ENCODE measurements at places on chromosomes 3 and 15.

- DNase-seq = no peak
These were observed 22.7 kb upstream of the DOCK3 start for GRCh38 chr3:50651920-50652529.

DNA sequence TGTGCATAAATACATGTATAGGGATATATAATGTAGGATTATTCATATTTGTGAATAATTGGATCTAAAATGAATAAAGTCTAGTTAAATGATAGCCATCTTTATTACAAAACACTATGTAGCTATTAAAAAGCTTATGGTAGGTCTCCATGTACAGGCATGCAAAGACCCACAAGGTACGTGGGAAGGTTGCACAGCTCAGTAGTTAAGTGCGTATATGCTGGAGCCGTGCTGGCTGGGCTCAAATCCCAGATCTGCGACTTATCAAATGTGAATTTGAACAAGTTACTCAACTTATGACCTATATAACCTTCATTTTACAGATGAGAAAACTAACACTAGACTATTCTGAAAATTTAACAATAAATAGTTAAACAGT, 100.6 kb downstream of the MYH15 start:
- DNase-seq = no peak

DNA sequence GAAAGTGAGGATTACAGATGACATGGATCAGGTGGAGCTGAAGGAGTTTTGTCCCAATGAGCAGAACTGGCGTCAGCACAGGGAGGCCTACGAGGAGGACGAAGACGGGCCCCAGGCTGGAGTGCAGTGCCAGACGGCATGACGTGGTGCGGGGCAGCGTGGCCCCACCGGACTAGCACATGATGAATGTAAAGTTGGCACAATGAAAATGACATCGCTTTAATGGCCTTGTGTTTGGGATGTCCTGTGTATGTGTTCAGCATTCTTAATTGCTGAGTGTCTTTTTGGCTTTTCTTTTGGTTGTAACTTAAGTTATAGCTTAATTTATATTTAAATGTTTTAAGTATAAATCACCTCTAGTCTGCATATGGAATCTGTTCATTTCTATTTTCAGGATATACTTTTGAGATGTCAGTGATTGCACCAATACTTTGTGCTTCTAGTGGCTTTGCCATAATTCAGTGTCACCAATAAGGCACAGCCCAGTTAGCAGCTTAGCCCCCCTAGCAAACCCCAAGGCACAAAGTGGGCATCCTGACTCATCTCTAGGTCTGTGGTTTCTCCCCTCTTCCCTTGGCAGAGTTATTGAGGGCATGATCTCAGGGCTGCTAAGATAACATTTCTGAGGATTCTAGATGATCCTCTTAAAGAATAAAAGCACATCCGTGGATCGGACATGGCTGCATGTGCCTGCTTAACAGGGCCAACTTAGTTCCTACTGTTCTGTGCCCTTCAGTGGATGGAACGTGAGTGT, 16.1 kb downstream of the DNAJA4 start:
- DNase-seq = no peak

GRCh38 chr3:869734-870133, 223.1 kb upstream of the CNTN6 start:
- DNase-seq = no peak

DNA sequence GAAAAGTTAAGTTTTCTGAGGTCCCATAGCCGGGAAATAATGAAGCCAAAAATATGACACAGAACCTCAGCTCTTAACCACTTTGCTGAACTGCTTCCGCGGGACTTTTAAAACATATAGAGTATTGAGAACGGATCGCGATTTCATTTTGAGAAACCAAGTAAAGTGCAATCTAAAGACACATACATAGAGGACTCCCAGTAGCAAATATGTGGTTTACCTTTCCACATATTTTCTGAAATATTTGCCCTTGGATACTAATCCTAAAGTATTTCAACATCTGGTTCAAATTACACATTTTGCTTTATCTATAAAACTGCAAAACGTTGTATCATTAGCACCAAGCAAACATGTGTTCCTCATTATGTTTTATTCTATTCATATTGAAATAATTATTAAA, 776.5 kb downstream of the ROBO2 start:
- no peak for DNase-seq

DNA sequence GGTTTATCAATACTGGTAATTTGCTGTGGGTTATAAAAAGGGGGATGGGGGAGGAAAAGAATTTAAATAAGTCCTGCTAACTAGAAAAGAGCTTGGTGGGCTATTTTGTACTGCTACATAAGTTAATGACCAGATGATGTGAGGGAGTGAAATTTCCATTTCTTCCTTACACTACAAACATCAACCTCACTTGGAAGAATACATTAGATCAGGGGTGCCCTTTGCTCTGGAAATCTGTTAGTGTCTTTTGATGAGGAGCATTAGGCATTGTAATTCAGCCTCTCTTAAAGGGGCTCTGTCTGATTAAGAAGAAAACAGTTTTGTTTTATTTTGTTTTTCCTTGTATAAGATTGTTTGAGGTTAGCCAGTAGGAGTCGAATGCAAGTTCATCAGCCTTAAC, 576.4 kb upstream of the TBL1XR1 start:
- DNase-seq = no peak

DNA sequence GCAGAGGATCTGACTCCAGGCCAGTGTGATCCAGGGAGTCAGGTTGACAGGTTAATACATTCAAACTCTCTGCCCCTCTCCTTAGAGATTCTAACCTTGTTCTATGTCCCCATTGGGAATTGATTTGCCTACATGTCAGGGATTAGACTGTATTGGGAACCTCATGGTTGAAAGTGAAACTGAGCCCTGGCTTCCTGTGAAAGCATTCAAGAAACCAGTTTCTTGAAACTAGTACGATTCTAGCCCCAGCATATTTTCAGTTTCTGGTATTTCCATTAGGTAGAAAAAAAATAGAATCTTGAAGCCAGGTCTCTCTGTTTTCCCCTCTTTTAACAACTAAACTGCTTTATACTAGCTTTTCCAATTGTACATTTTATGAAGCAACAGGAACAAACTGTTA, 140.4 kb upstream of the ABI3BP start:
- no peak for DNase-seq

GRCh38 chr3:195058336-195059005, 212.5 kb downstream of the XXYLT1 start:
- no peak for DNase-seq

DNA sequence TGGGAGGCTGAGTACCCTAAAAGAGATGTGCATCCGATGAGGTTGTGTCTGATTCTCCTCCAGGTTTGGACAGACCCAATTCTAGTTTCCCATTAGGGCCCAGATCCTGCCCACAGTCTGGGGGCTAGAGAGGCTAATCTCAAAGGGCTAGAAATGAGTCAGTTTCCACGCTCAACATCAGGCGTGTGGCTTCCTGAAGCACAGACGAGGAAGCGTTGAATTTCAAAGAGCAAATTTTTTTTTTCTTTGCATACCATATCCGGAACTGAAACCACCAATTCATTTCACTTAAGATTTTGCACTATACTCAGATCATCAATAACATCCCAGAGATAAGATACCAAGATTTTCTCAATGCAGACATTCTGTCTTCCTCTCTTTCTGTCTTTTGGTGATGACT, 173.8 kb upstream of the BCL6 start:
- DNase-seq = no peak

GRCh38 chr3:64300790-64301423, 75.6 kb upstream of the PRICKLE2 start:
- DNase-seq = no peak

- no peak for DNase-seq
These were observed 67.6 kb downstream of the NLGN1 start for GRCh38 chr3:173465112-173465511.

- no peak for DNase-seq
These were observed 130.0 kb downstream of the DMXL2 start for GRCh38 chr15:51492528-51492927.

DNA sequence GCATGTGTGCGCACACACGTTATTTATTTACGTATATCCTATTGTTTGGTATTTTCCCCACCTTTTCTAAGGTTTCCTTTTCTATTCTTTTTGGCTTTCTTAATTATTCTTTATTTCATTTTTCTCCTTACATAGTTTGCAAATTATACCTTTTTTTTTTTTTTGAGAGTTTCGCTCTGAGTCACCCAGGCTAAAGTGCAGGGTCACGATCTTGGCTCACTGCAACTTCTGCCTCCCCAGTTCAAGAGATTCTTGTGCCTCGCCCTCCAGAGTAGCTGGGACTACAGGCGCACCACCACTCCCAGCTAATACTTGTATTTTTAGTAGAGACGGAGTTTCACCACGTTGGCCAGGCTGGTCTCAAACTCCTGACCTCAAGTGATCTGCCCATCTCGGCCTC, 20.0 kb upstream of the CILP start:
- DNase-seq = no peak

GRCh38 chr3:141386126-141386488, 17.8 kb downstream of the ZBTB38 start:
- no peak for DNase-seq

GRCh38 chr15:27675571-27675970, 423.5 kb downstream of the OCA2 start:
- no peak for DNase-seq

DNA sequence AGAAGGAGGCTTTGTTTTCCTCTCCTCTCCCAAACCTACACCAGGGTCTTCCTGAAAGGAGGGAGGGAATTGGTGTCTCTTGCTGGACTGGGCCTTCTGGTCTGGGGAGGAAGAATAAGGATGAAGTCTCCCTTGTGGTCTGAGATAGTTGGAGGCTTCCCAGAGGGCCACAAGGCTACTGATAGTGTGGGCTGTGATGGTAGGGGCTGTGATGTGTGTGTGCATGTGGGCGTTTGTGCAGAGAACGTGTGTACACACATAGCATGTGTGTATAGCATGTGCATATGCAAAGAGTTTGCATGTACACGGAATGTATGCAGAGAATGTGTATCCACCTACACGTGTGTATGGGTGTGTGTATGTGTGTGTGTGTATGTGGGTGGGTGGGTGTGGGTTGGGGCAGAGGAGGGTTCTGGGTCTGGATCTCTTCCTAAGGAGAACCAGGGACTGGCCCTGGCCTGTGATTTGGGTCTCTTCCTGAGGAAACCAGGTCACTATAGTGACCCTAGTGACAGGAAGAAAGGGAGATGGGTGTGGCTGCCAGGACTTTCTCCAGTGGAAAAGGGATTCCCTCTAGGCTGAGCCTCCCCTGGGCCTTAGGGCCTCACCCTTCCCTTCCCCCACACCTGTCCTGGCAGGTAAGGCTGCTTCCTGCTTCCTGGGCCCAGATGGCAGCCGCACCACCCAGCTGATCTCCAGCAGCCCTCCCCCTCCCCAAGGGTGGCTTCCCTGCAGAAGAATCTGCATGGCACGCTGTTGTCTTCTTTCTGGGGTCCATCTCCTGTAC, 1.7 kb downstream of the FLNB start:
- no peak for DNase-seq

GRCh38 chr15:64571857-64572291, 111.5 kb downstream of the ZNF609 start:
- DNase-seq = no peak

DNA sequence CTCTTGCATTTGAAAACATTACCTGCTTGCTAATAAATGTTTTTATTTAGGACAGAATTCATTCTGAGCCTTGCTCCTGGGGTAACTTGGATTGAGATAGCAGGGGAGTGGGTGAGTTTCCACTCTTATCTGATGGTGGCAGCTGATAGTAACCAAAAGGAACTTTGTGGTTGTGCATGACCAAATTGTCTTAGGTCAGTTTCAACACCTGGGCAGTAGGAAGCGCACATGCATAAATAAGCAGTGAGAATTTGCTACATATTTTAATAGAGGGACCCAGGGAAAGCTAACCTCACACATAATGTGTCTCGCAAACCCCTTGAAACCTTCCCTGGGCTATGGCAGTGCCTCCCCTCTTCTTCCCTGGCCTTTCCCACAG, 65.4 kb upstream of the XCR1 start:
- DNase-seq = no peak

GRCh38 chr3:54408328-54408727, 286.0 kb downstream of the CACNA2D3 start:
- no peak for DNase-seq

DNA sequence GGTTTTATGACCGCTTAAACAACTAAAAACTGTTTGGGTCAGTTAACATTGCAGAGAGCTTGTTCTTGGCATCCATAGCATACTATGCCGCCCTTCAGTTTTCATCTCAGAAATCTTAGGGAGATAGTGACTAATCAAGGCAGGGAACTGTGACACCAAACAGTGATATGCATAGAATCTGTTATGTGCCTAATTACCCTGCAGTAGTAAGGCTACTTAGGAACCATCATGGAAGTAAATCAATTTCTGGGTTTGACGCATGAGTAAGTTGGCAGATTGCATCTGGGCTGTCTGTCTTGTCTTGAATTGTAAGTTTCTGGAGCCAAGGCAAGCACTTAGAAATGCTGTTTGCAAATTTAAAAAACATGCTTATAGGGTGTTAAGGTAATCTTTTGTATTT, 22.5 kb downstream of the KCTD6 start:
- DNase-seq = no peak

- no peak for DNase-seq
These were observed 30.8 kb upstream of the SLC25A36 start for GRCh38 chr3:140910860-140911259.

GRCh38 chr3:67688231-67688630, 33.8 kb upstream of the SUCLG2 start:
- DNase-seq = no peak

DNA sequence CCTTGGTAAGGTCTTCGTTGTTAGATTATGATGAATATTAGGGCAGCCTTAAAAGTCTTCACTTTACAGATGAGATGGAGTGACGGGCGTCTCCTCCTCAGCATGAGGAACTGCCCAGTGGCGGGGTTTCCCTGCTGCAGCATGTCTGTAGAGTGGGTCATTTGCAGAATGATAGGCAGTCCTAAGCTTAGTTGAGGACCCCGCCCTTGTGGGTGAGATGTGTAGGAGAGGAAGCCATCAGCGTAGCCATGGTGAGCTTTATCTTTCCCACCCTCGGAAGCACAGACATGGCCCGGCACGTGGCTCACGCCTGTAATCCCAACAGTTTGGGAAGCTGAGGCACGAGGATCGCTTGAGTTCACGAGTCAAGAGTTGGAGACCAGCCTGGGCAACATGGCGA, 877 bp downstream of the NIT2 start:
- no peak for DNase-seq

GRCh38 chr3:177419904-177420601, 222.8 kb upstream of the TBL1XR1 start:
- no peak for DNase-seq

DNA sequence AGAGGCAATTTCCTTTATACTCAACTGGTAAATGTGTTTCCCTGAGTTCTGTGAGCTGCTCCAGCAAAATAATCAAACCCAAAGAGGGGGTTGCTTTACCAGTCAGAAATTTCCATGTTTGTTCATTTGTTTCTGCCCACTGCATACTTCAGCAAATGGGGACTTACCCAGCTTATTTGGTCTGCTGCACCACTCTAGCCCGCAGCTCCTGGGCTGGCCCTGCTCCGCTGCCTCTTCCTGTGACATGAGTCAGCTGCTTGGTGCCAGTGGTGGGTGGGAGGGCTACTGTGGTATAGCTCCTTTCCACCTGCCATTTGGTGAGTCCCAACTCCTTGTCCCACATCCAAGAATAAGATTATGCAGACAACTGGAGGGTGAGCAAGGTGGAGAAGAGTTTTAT, 644.2 kb downstream of the MCTP2 start:
- no peak for DNase-seq

GRCh38 chr3:61637088-61638051, 76.0 kb downstream of the PTPRG start:
- no peak for DNase-seq

GRCh38 chr3:9808345-9809037, 1.6 kb upstream of the TTLL3 start:
- no peak for DNase-seq

GRCh38 chr15:43519196-43519595, 1.8 kb downstream of the MAP1A start:
- no peak for DNase-seq

GRCh38 chr15:96553931-96554330, 223.4 kb downstream of the NR2F2 start:
- no peak for DNase-seq
